GM18507 (cell line): ENCODE measurements at places on chromosomes 2 and 18.

DNA sequence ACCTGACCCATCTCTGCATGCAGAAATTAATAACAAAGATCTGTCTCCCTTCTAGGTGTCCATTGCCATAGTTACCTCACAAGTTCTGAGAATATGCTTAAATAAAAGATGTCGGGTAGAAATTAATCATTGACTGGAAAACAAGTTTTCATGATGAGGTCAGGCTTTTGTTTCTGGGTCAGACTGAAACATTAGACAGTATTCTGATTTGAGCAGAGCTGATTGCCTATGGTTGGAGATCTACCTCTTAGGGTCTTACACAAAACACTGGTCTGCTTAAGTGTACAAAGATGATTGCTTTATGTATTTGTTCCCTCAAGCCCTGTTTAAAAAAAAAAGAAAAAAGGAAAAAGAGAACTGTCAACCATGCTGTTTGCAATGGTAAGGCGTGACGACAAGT, 956.4 kb downstream of the CPS1 start:
- DNase-seq: no peak

GRCh38 chr2:234555616-234556249, 58.9 kb upstream of the ARL4C start:
- DNase-seq: no peak

DNA sequence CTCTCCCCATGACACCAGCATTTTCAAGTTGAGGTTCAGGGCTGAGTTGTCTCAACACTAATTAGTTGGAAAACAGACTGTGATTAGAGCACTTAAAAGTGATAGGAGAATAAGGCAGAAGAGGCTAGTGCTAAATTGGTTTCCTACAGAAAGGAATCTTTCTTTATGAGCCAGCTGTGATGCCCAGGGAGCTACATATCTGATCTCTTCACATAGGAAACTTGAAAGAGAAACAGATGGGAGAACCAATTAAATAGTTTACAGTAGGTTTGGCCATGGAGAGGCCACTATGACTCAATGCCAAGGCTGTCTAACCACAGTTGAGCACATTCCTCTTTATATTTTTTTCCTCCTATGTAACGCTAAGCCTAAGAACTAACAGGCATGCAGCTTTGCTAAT, 418.3 kb upstream of the CYRIA start:
- DNase-seq: no peak

DNA sequence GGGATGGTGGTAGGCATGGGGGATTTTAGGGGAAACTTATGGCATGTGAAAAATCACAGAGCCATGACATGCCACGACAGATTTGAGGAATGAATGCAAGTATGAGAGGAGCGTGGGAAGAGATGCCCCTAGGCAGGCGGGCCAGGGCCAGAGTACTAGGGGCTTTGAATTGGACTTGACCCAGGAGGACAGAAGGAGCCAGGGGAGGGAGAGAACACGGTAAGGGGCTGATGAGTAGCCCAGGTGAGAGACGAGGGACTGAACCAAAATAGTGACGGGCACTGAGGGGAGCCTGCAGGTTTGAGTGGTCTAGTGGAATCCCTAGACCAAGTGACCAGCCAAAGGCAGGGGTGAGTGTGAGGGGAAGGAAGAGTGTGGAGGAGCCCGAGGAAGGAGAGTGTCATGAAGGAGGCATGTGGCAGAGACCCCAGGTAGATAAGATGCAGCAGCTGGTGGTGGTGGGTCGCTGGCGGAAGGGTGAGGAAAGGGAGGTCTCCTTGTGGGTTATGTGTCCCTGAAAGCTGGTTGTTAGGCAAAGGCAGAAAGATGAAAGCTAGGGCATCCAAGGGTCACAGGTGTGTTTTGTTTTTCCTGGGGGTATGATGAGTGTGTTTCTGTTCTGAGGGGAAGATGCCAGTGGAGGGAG, 48.7 kb downstream of the ZBTB7C start:
- DNase-seq: no peak

DNA sequence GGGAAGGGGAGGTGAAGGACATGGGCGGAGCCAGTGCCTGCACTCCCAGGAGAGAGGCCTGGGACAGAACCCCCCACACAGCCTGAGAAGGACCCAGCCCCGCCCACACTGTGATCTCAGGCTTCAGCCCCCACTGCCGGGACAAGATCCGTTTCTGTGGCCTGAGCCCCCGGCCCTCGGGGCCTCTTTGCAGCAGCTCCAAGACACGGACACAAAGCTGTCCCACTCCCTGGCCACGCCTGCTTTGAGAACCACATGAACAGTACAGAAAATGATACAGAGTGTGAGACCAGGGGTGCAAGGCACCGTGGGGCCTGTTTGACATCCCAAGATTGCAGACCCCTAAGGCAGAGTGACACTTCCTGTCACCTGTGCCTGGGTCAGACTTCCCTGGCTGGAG, 74.5 kb downstream of the TWIST2 start:
- DNase-seq: no peak

DNA sequence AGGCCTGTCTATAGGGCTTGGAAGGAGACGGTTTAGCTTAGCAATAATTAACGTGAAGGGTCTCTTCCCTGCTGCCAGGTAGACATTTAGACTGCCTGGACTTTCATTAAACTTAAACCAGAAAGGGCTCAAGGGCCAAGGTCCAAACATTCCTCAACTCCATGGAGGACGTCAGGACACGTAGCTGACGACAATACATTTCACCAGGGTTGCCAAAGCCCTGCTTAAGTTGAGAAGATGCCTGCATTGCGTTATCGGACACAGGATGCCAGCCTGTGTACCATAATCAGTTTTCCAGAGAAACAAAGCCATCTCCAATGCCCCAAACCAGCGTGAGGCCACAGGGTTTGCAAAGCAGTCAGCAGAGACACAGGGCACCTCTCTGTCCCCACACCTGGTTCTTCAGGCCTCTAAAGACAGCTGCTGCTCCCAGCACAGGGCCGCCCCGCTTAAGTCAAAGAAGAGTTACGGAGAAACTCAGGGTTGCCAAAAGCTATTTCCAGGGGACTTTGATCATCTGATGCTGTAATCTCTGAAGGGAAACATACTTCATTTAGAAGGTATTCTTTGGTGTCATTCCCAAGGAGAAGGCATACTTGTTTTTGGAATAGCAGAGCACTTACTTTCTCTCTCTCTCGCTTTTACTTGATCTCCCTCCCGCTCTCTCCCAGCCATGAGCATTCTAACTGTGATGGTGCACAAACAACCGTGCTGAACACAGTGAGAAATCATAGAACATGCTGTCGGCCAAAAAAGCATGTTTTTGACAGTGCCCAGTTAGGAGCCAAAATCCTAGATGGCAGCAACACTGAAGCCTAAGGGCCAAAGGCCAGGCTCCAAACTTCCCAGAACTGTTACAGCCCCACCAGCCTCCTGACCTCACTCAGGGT, 46.0 kb downstream of the TTC32 start:
- DNase-seq: no peak

- no peak for DNase-seq
Measured at GRCh38 chr2:172100935-172101820, 1.5 kb downstream of the DLX2 start.
